Activated CD4-positive, alpha-beta T cell treated with anti-CD3 and anti-CD28 coated beads for 24 hours (primary cell): ENCODE measurements at places on chromosomes 5 and 9.

DNA sequence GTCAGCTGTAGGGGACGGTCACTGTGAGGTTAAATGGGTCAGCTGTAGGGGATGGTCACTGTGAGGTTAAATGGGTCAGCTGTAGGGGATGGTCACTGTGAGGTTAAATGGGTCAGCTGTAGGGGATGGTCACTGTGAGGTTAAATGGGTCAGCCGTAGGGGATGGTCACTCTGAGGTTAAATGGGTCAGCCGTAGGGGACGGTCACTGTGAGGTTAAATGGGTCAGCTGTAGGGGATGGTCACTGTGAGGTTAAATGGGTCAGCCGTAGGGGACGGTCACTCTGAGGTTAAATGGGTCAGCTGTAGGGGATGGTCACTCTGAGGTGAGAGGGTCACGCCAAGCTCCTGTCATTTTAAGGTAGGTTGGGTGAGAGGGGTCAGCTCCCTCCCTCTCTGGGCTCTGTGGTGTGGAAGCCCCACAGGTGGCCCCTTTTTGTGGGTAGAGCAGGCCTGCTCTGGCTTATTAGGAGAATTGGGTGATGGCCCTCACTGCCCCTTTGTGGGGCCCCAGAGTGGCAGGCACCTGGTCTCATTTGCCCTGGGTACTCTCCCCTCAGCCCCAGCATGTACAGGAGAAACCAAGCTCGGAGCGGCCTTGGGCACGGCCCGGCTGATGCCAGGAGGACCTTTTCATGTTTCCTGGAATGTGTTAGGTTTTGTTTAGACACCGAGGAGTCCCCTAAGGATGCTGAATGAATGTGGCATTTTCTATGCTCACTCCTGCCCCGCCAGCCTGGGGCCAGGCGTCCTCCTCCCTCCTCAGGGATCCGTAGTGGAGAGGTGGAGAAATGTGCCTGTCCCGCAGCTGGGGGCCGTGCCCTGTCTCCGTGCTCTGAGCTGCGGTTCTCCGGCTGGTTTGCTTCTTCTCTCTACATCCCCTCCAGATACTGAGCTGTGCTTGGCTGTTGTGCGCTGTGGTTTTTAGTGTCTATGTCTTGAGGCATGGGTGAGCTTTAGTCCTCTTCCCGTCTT, 31.4 kb downstream of the AHRR start:
- no peak for DNase-seq

- DNase-seq = no peak
Observed at GRCh38 chr5:173729079-173729765, 112.8 kb upstream of the BOD1 start.

DNA sequence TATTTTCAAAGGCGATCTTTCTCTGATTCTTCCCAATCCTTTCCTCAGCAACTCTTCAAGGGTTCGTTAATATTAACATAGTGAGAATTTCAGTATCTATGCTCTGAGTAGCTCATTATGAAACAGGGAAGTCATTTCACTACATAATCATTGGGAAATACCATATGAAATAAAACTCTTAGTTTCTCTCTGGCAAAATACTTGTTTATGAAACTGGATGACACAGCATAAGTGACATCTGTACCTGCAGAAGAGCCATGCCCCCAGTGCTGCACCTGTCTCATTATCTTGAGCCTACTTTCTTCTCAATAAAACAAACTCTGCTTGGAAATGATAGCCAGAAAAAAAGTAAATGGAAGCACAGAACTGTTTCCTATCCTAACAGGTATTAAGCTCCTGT, 33.8 kb upstream of the OTULIN start:
- no peak for DNase-seq

- peak; percentile 3 for DNase-seq
Observed at GRCh38 chr9:34929506-34930102, 28.5 kb upstream of the PHF24 start.

- DNase-seq = no peak
Observed at GRCh38 chr5:17132444-17133083, 84.9 kb upstream of the BASP1 start.

- no peak for DNase-seq
Observed at GRCh38 chr9:80076162-80076561, 504.4 kb downstream of the TLE4 start.

DNA sequence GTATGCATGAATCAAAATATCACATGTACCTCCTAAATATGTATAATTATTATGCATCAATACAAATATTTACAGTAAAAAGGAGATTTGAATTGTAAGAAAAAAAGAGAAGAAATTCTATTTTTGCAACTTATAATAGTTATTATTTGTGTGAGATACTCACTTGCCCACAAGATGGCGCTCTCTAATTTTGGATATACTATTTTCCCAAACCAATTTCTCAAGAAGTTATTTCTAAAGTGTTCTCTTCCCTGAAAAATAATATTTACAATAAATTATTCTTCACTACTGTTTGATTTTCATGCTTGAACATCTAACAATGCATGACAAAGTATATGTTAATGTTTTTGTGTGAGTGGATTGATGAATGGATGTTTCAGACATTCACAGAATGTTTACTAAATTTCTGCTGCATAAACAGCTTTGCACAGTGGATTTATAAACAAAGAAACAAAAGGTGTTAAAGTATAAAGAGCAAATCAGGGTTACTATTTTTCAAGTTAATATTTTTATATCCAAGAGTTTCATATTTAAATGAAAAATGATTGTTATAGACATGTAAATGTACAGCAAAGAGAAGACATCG, 503.4 kb downstream of the PDE4D start:
- no peak for DNase-seq

GRCh38 chr9:113231701-113232100, 10.4 kb downstream of the SLC31A1 start:
- DNase-seq = no peak

- DNase-seq = peak; percentile 27
Observed at GRCh38 chr5:8184455-8185063, 315.6 kb downstream of the MTRR start.

GRCh38 chr5:120544043-120544442, 79.9 kb downstream of the PRR16 start:
- DNase-seq = no peak

- no peak for DNase-seq
Observed at GRCh38 chr5:73188764-73189531, 16.0 kb downstream of the TMEM174 start.

DNA sequence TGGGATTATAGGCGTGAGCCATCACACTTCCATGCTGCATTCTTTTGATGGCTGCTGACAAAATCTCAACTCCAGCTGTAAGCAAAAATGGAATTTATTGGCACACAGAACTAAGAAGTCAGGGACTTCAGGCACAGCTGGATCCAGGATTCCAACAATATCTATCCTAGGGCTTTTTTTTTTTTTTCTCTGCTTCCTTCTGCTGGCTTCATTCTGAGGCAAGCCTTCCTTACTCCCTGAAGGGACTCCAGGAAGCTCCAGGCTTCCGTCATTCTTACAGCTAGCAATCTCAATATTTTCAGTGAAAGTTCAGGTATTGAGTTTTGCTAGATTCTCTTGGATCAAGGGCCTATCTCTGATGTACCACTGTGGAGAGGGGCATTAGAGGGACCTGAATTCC, 66.1 kb downstream of the GALNT12 start:
- DNase-seq = no peak

GRCh38 chr5:61289241-61289640, 42.8 kb upstream of the ZSWIM6 start:
- no peak for DNase-seq

DNA sequence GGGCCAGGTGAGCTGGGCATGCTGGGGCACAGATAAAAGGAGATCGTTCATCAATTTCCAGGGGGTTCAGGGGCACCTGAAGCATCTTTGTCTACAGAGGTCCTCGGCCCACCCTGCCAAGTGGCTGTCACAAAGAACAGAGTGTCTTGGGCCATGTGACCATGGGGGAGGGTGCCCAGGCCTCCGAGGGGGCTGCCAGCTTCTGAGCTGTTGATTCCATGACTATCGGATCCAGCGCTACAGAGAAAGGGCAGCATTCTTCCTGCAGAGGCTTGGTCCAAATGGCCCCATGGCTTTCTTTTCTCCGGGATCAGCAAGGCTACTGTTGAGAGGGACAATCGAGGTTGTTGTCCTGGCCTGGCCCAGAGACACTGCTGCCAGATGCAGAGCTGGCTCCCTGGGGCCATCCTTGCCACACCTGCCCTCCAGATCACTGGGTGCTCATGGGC, 289.2 kb downstream of the ZSWIM6 start:
- no peak for DNase-seq

GRCh38 chr5:132865668-132866341, 464 bp downstream of the GDF9 start:
- no peak for DNase-seq

DNA sequence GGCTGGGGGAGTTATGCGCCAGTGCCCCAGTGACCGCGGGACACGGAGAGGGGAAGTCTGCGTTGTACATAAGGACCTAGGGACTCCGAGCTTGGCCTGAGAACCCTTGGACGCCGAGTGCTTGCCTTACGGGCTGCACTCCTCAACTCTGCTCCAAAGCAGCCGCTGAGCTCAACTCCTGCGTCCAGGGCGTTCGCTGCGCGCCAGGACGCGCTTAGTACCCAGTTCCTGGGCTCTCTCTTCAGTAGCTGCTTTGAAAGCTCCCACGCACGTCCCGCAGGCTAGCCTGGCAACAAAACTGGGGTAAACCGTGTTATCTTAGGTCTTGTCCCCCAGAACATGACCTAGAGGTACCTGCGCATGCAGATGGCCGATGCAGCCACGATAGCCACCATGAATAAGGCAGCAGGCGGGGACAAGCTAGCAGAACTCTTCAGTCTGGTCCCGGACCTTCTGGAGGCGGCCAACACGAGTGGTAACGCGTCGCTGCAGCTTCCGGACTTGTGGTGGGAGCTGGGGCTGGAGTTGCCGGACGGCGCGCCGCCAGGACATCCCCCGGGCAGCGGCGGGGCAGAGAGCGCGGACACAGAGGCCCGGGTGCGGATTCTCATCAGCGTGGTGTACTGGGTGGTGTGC, at the start of gene RXFP3:
Gene RXFP3, plus strand, starts transcription at position 6 of the 636 bp plus-strand sequence. Its CDS starts 355 bp downstream, at position 361.
- no peak for DNase-seq

DNA sequence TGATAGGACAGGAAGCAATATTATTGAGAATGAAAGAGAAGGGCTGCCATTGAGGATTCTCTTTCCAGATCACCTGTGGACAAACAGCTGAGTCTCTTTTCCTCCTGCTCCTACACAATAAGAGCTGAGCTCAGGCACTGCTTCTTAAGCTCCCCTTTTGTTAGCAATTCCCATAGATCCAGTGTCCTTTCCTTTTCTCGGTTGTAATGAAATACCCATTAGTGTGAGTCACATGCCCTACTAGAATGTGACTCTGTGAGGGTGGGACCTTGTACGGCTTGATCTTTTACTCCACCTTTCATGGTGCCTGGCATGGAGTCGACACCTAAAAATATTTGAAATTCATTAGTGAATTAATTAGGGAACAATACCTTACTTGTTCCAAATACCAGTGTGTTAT, 269.2 kb downstream of the NR3C1 start:
- no peak for DNase-seq

GRCh38 chr5:163190283-163190682, 247.1 kb upstream of the CCNG1 start:
- no peak for DNase-seq

DNA sequence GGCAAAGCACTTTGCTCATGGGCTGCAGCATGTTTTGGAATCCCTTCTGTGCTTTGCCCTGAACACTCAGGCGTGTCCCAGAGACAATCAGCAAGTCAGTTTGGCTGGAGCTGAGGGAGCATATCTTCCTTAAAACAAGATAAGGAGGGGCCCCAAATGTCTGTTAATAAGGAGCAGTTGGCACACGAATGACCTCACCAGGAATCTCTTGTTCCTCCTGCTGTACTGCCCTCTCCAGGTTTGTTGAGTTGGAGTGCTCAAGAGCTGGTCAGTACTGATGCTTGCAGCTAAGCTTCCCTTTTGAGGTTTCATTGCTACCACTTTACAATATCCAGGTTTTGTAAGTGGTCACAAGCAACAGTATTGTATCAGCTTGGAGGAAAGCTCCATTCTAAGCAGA, 101.3 kb upstream of the EGFLAM start:
- no peak for DNase-seq

DNA sequence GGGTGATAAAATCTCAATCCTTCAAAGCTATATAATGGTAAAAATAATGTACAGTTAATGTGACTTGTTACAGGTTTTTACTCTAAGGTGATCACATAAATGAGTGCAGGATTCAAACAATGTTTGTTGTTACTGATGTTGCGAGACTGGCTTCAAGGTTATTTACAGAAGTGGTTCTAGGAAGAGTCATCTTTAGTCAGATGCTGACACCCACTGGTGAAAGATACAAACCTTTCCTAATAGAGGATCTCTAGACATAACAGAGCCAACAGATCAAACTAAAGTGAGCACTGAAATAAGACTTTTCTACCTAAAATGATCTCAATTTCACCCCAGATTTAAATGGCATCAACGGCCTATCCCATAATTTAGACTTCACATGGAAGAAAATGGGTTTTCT, 20.2 kb downstream of the ARSB start:
- DNase-seq = no peak

DNA sequence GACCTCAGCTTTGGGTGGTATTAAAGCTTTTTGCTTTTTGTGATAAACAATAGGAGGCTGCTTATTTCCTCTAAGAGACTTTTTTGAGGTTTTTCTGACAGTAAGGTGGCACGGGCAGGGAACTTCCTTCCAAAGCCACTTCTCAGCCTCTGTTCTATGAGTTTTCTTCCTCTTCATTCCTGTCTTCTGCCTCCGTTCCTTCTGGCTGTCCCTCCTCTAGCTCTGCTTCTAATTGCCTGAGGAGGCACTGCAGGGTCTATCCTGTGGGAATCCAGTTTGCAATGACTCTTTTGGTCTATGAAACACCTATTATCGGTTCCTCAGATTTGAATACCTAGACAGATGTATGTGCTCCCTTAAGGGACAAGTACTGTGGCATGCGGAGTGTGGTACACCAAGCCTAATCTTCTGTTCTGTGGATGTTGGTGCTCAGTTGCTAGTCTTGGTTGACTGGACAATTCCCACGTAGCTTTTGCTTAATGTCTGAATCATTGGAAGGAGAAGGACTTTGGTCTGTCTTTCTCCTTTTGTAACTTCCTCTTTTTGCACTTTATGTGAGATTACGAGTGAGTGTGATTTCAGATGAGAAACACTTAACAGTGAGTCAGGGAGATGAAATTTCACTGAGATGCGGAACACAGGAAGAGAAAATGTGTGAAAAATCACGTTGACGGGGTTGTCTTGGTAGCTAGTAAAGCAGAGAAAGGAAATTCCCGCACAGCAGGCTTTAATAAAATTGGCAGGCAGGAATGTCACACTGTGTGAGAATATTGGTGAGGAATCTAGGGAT, 305.2 kb downstream of the EFNA5 start:
- DNase-seq = no peak

GRCh38 chr9:96654450-96655197, 493 bp downstream of the PRXL2C start:
- peak; percentile 26 for DNase-seq

GRCh38 chr9:3863111-3863528, 337.3 kb upstream of the RFX3 start:
- DNase-seq = no peak

GRCh38 chr5:176515396-176515795, 21.8 kb downstream of the RNF44 start:
- DNase-seq = no peak

- DNase-seq = no peak
Observed at GRCh38 chr5:68381060-68381459, 165.5 kb downstream of the PIK3R1 start.
